ENCODE measurements at places on chromosomes 7 and 10. TPM values are rescaled to one million over a fixed set of nuclear protein-coding genes. Genes with fewer than 3 reads are reported as not detected.

Gene UNC5B
- total RNA-seq = 1.1 TPM

Gene AGFG2
- total RNA-seq = 42.5 TPM

DNA sequence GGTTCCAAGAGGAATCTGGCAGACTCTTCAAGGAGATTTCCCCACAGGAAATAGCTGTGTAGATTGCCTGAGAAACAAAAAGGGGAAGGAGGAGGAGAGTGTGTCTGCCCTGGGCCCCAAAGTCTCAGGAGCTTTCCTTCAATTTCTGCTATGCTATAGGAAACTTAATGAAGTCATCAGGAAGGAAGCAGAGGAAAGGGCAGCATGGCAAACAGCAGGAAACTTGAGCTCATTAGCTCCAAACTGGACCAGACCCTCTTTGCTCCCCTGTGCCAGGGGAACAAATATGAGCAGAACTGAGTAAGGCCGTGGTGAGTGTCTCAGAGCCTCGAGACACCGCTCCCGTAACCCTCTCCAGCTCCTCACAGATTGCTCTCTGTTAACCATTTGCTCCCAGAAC lies 4.8 kb upstream of the KCNIP2 start:
- DNase-seq = no peak

GRCh38 chr10:69438536-69439349 lies 12.5 kb upstream of the TSPAN15 start:
- DNase-seq = no peak

- no peak for DNase-seq
Observed at GRCh38 chr10:104548090-104548489, 93.0 kb upstream of the SORCS3 start.

All from Panc1 (cell line).